ENCODE measurements at places on chromosomes 3 and 15.

DNA sequence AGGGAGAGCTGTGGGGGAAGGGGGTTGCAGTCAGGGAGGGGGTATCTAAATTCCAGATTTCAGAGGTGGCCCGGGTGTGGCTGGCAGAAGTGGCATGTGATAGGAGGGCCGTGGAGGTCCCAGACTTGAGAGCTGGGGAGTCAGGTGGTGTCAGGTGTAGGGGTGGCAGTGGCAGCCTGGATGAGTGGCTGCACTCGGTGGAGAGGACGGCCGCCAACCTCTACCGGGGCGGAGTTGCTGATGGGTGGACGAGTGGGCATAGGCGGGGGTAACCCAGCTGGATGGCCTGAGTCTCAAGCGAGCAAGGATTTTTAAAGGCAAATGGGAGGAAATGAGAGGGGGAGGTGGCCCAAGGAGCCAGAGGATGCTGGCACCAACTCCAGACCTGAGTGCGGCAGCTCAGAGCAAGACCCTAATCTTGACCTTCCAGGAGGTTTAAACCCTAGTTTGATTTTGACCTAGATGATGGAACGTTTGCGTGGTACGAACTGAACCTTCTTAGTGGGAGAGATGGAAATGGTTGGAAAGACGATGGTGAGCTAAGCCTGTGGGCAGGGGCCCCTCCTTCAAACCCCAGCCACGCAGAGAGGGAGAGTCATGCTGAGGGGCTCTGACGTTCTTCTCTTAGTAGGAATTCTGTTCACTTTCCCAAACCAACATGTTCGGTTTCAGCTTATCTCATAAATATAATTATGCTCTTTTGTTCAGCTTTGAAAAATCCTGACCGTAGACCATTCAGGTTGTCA lies 8.0 kb downstream of the TRAK1 start:
- DNase-seq, result no peak

- no peak for DNase-seq
Observed at GRCh38 chr3:56339671-56340070, 128.6 kb downstream of the ERC2 start.

- no peak for DNase-seq
Observed at GRCh38 chr3:10047876-10048275, 21.6 kb downstream of the FANCD2 start.

DNA sequence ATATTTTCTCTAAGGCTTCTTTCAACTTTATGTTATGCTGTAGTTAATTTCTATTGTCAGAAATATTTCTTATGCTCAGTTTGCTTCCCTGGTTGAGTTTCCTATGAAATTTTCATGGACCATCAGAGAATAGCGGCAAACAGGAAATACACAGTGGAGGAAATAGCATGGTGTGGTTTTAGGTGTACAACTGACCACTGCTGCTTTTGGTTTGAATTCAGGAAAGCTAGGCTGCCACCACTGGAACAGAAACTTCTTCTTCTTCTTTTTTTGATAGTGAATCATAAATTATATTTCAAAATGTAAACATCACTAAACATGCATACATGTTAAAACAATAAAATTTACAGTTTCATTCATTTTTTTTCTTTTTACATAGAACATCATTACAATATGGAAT lies 316.6 kb upstream of the TGFBR2 start:
- DNase-seq, result no peak

GRCh38 chr3:74564560-74564959 lies 49.9 kb downstream of the CNTN3 start:
- DNase-seq, result no peak

- DNase-seq, result no peak
Observed at GRCh38 chr3:17642474-17642873, 100.0 kb downstream of the TBC1D5 start.

DNA sequence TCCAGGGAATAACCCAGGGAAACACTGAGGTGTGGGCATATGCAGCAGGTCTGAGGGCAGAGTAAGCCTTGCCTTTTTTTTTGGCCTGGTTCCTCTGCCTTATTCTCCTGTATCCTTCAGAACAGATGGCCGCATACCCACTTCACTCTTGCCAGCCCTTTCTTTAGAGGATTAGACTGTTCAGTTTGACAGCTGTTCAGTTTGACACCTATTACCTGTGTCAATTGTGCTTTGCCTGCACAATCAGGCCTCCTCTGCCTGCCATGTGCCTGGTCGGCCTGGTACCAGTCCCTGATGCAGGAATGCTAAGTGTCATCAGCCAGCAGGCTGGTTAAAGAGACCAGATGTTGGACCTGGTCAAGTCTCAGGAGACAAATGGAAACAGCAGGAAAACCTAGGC lies 22.3 kb downstream of the TM6SF1 start:
- no peak for DNase-seq

GRCh38 chr3:175338775-175339535 lies 479.8 kb downstream of the NAALADL2 start:
- DNase-seq, result peak; percentile 31

DNA sequence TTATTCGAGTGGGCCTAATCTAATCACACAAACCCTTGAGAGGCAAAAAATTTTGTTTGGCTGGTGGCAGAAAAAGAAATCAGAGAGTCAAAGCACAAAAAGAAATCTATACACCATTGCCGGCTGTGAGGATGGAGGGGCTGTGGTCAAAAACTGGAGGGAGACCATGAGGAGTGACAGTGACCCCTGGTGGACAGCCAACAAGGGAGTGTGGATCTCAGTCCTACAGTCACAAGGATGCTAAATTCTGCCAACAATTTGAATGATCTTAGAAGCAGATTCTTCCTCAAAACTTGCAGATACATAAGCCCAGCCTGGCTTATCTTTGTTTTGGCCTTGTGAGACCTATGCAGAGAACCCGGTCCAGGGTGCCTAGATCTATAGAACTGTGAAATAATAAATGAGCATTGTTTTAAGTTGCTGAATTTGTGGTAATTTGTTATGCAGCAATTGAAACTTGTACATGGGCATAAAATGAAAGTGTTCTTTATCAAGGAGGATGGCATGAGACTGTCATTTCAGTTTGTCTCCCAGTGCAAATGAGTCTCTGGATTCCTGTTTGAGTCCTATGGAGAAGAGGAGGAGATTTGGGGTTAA lies 103.0 kb upstream of the ARHGEF26 start:
- no peak for DNase-seq

DNA sequence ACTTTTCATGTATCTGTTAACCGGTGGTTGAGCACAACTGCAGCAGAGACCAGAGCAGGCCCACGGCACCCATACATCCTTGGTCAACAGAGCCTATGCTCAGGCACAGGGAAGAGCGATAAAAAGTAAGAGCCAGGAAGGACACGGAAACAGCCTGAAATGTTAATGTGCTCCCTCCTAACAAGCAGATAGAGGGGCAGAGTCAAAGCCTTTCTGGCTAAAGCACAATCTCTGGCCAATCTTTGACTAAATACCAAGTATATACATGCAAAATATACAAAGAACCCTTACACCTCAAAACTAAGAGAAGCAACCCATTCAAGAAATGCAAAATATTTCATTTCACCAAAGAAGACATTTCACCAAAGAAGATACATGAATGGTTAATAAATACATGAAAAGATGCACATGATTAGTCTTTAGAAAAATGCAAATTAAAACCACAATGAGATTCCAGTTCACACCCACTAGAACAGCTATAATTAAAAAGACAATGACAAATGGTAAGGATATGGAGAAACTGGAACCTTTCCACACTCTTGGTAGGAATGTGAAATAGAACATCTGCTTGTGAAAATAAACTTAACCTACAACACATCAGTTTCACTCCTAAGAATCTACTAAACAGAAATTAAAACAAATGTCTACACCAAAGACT lies 88.0 kb downstream of the OSBPL10 start:
- DNase-seq, result no peak

DNA sequence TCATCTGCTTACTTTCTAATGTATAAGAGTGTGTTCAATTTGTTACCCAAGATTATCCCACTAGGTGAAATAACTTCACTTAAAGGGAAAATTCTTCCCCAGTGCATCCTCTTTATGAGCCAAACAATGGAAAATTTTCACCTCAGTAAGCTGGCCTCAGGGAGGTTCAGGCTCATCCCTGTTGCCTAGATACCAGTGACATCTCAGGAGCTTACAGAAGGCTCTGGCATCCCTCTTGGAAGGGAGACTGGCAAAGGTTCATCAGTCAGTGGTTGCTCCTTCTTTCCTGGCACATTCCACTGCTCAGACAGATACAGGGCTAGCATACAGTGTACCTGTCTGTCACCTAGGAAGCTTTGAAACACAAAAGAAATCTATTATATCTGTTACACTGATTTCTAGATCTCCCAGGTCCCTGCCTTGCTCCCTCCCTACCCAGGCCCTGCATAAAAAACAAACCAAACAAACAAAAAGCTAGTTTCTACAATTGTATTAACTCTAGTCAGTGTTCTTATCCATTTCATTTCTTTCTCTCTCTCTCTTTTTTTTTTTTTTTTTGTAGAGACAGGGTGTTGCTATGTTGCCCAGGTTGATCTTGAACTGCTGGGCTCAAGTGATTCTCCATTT lies 1.7 kb downstream of the IP6K2 start:
- DNase-seq, result no peak

- DNase-seq, result peak; percentile 50
Observed at GRCh38 chr3:71064956-71065763, 518.4 kb downstream of the FOXP1 start.

- no peak for DNase-seq
Observed at GRCh38 chr3:61146010-61146890, 105.0 kb downstream of the FHIT start.

- no peak for DNase-seq
Observed at GRCh38 chr15:93417156-93417555, 328.1 kb upstream of the RGMA start.

DNA sequence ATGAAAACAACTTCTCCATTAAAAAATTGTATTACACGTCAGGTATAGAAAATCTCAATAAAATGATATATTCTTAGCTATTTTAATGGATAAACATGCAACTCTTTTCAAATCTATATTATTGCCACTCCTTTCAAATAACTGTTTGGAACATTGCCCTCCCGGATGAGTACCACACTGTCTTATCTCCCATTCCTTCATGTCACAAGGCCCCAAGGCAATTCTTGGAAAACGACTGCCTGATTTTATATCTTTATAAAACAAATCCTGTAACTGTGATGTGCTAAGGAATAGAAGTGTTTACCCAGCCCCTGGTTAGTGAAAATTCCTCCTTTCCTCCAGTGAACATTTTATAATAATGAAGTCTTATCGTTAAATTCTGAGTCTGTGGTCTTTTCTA lies 6.2 kb upstream of the ZNF619 start:
- no peak for DNase-seq

- DNase-seq, result no peak
Observed at GRCh38 chr3:185175370-185175987, 22.6 kb upstream of the C3orf70 start.

- DNase-seq, result no peak
Observed at GRCh38 chr3:39021029-39021428, 30.7 kb downstream of the SCN11A start.

GRCh38 chr15:56927816-56928215 lies 9.4 kb downstream of the TCF12 start:
- DNase-seq, result peak; percentile 34

DNA sequence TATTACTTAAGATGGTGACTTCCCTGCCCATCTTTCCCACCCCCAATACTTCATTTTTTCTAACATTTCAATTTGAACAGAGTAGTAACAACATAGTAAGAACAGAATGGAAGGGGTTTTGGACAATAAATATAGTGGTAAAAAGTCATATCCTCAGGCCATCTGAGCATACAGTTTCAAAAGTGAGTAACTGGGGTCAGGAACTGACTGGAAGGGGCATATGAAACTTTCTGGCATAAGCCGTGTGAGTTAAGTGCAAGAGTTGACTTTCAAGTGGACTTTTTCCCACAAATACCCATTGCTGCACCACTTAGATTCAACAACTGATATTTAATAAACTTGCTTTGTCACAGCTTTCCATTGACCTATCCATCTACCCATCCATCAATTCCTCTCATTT lies 153.5 kb upstream of the IL12A start:
- no peak for DNase-seq

- DNase-seq, result no peak
Observed at GRCh38 chr15:31211353-31211752, 109.8 kb upstream of the TRPM1 start.

GRCh38 chr15:34284937-34285336 lies 52.6 kb downstream of the SLC12A6 start:
- no peak for DNase-seq

DNA sequence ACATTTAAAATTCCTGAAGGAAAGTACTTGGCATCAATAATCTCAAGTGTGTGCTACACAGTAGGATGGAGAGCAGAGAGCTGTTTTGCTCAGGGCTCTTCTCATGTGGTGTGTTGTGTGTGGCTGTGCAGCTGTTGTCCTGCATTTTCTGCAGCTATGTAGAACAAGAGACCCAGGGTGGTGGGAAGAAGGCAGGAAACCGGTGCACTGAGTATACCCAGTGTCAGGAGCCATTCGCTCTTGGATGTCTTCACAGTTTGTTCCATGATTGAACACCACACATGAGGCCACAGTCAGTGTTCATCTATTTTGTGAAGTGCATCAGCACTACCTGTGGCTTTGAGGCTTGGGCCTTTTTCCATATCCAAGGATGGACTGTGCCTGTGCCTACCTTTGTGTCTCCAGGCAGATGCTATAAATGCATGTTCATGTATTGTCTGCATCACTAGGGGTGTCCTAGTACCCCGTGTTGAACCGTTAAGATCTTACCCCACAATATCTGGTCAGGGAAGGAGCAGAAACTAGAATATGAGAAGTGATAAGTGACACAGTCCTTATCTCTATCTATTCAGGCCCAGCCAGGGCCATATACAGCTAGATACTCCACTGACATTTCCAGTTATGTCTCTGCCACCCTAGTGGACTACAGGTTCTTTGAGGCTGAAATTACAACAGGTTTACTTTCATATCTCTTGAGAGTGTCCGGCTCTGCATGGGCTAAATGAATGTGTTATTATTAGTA lies 194.3 kb downstream of the NR2F2 start:
- DNase-seq, result no peak

DNA sequence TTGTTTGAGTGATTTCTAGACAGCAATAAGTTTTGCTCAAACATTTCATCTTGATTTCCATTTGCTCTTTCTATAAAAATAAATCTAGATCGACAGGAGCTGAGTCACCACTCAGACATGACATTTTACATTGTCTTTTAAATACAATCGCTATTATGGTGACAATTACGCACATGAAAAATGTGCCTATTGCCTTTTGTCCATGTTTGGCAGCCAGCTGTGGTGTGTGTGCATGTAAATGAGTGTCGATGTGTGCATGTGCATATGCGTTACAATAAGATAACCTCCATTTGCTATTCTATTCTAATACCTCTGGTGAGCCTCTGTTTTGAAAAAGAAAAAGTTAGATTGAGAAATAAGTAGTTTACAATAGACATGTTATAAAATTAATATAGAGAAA lies 89.7 kb upstream of the GRM7 start:
- DNase-seq, result no peak

Data from SJSA1 (cell line).